ENCODE measurements at places on chromosomes 5 and 9.

- no peak for DNase-seq
These were observed 51.1 kb upstream of the CDKN2AIPNL start for GRCh38 chr5:134462761-134463160.

GRCh38 chr9:112783551-112783954 lies 33.0 kb downstream of the SNX30 start:
- no peak for DNase-seq

GRCh38 chr5:87885758-87886157 lies 382.9 kb downstream of the TMEM161B start:
- no peak for DNase-seq

- DNase-seq: no peak
These were observed 42.6 kb upstream of the SPATA31D4 start for GRCh38 chr9:81885602-81886001.

DNA sequence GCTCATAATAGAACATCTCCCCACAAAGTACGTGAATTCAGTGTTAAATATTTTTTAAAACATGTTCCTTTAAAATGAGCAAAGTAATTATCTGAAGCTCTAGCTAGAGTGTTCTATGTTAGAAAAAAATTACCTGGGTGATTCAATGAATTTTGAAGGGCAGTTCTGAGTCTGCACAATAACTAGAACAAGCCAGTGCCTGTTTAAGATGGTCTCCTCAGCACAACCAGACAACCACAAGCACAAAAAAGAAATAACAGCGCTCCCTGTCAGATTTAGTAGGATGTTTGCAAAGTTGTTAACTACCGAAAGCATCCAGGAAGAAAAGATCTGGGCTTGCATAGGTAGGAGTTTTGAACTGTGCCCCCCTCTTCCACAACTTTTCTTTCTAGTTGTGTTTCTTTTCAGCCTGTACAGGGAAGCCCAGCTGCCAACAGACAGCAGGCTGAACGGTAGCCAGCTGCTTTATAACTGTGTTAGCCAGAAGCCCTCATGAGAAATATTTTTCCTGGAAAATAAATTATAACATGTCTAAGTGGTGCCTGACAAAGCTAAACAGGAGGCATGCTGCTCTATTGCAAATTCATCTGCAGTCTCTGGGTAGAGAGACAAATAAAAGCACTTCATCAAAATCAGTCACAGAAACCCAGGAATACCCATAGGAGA lies 1026.9 kb downstream of the MAT2B start:
- DNase-seq: no peak

DNA sequence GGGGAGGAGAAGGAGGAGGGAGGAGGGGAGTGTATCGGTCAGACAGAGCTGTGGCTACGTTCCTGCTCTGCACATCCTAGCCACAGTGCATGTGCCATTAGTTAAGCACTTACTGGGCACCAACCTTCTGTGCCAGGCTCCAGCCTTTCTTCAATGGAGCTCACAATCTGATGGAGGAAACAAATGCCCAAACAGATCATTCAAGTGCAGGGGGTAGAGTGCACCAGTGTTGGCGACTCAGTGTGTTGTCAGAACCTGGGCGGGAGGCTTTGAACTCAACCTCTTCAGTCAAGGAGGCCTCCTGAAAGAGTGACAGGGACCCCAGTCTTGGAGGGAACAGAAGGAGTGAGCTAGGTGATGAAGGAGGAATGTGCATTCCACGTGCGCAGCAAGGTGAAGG lies 51.9 kb upstream of the SHB start:
- DNase-seq: no peak

DNA sequence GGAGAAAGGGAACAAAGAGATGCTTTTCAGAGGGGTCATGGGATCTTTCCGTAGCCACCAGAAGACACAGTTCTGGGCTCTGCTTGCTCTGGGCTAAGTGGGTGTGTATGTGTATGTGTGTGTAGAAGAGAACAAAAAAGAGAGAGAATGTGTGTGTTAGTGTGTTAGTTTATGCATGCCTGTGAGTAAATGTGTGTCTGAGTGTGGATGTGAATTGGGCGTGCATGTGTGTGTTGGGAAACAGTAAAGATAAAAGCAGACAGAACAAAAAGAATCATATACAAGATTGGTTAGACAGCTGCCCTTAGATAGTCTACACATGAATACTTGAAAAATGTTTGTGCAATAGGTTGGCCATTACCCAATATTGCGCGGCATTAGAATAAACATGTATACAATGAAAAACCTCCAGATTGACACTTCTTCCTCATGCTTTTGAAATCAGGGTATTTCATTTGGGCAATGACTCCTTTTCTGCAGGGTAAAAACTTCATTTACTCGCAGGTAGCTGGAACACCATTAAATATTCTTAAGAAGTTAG lies 36.5 kb upstream of the HSPA9 start:
- no peak for DNase-seq

DNA sequence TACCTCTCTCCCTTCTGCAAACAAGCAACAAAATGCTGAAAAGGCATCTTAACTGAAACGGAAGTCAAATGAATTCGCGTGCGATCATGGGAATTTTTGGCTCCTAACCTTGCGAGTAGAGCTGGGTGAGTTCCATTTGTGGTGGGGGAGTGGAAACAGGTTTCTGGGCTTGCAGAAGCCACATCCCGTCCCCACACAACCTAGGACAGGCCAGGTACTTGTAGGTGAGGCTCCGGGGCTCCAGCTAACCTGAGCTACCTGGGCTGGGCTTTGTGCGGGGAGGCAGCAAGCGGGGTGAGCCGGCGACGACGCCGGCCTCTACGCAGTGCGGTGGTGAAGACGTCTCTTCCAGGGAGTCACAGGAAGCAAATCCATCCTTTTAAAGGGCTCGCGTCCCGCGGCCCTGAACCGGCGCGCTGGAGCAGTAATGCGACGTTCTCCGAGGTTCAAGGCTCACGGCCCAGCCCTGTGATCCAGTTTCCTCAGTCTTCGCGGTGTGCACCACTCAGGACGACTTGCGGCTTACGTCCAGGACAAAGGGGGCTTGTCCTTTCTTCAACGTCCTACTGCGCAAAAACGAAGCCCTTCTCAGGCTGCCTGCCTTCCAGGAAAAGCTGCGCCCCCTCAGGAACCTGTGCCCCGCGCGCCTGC lies 567 bp upstream of the SPIN1 start:
- DNase-seq: peak; percentile 2

GRCh38 chr9:16608906-16609305 lies 261.6 kb downstream of the BNC2 start:
- DNase-seq: no peak

GRCh38 chr5:143200781-143201398 lies 202.6 kb downstream of the NR3C1 start:
- no peak for DNase-seq

GRCh38 chr9:34484678-34485077 lies 26.1 kb downstream of the DNAI1 start:
- no peak for DNase-seq

DNA sequence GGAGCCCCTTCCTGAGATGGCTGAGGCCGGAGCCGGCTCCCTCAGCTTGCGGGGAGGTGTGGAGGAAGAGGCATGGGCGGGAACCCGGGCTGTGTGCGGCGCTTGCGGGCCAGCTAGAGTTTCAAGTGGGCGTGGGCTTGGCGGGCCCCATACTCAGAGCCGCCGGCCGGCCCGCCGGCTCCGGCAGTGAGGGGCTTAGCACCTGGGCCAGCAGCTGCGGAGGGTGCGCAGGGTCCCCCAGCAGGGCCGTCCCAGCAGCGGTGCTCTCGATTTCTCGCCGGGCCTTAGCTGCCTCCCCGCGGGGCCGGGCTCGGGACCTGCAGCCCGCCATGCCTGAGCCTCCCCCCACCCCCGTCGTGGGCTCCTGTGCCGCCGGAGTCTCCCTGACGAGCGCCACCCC lies 67.9 kb upstream of the SLC28A3 start:
- no peak for DNase-seq

- no peak for DNase-seq
These were observed 157.5 kb upstream of the FSTL4 start for GRCh38 chr5:133769842-133770241.

DNA sequence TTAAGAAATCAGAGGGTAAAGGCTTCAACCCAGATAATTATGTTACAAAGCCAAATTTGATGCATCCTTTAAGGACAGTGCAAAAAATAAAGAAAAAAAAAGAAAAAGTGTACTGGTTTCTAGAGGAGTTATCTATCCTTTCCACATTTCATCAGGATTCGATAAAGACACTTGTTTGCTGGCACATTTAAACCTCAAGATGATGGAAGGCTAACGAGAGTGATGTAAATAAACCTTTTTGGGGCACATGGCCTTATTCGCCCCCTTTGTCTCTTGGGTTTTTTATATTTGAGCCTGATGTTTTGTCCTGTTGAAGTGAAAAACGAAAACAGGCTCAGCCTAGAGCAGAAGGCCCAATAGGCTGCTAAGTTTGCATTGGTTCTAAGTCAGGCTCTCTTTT lies 416.5 kb downstream of the TAF11L14 start:
- no peak for DNase-seq

GRCh38 chr5:59744531-59744992 lies 149.0 kb downstream of the PDE4D start:
- no peak for DNase-seq

GRCh38 chr9:131817073-131817472 lies 77.2 kb upstream of the RAPGEF1 start:
- no peak for DNase-seq

DNA sequence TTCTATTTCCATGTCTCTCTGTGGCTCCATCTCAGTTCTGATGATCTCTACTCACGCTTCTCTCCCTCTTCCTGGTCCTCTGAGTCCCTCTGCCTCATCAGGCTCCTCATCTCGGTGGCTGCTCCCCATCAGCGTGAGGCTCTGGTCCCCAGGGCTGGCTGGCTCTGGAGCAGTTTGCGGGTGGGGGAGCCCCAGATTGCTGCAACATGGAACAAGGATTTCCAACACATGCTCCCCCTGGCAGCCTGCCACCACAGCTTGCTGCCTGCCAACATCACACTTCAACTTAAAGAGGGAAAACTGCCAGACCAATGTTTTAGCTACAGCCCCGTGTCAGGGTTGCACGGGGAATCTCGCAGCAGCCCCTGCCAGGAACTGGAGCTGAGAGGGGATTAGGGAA lies 77.2 kb upstream of the NEK6 start:
- no peak for DNase-seq

- no peak for DNase-seq
These were observed 87.6 kb downstream of the ADRB2 start for GRCh38 chr5:148913985-148914431.

GRCh38 chr5:81786496-81786895 lies 35.6 kb upstream of the SSBP2 start:
- no peak for DNase-seq

GRCh38 chr9:96040591-96041461 lies 165.3 kb downstream of the ERCC6L2 start:
- DNase-seq: no peak

- DNase-seq: no peak
These were observed 145.8 kb downstream of the TMEM232 start for GRCh38 chr5:110580625-110581024.

- DNase-seq: no peak
These were observed 35.3 kb downstream of the APTX start for GRCh38 chr9:32965999-32966722.

DNA sequence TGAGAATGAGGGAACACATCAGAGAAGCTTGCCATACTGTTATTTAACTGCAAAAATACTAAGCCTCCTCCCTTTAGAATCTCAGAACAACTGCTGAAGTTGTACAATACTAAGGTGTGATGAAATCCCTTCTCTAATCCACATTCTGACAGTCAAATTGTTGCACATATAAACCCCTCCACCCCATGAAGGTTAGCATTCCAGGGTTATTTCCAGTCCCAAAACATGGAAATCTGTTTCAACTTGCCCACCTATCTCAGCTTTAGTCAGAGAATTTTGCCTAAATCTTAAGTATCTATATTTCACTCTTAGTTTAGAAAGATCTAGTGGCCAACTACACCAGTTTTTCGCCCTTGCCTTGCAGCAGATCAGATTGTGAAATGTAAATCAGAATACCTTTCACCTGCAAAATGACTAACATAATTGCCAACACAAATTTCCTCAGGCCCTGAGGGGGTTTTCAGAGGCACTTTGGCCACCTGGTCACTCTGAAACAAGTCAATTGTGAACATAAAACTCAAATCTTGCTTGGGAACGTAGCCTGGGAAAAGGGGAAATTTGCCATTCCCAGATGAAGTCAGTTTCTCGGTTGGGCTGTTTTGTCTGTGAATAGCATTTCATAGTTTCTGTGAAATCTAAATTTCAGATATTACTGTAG lies 93.9 kb downstream of the EFNA5 start:
- DNase-seq: no peak

DNA sequence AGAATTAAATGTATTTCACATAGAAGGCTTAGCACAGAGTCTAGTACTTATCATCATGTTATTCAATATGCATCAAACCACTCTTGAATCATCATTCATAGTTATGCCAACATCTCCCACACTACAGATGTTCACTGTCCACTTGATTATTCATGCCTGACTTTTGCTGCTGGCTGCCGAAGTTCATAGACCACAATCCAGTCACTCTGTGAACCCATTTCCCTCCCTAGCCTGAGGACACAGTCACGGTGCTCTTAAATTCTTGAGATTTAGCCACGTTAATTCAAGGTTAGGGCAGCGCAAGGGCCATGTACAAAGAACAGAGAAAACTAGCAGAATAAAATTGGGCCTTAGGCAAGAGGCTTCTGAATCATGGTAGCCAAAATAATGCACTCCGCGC lies 32.4 kb downstream of the ABCA1 start:
- DNase-seq: no peak

DNA sequence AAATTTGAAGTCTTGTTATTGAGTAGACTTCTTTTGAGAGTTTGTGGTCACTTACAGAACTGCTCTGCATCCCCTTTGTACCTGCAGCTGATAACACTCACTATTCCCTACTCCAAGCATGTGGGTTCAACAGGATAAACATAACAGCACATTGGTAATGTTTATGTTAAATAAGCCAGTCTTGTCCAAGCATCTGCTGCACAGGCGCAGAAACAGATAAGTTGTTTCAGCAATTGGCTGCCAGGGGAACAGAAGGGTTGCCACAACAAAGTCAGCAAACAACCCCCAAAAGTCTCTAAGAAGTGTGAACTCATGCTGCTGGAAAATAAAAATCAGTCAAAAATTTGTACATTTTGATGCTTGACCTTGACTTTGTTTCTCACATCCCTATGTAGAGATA lies 174.6 kb downstream of the GDNF start:
- DNase-seq: no peak

DNA sequence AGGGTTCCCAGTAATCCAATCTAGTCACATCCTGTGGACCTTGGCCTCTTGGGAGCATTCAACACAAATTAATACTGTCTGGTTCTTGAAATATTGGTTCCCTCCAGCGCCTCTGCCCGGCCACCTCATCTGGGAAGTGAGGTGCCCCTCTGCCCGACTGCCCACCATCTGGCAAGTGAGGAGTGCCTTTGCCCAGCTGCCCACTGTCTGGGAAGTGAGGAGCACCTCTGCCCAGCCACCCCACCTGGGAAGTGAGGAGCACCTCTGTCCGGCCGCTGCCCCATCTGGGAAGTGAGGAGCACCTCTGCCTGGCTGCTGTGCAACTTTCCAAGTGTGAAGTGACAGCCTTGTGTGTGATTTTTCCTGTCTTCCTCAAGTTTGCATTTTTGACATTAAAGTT lies 42.7 kb upstream of the SMIM15 start:
- no peak for DNase-seq

DNA sequence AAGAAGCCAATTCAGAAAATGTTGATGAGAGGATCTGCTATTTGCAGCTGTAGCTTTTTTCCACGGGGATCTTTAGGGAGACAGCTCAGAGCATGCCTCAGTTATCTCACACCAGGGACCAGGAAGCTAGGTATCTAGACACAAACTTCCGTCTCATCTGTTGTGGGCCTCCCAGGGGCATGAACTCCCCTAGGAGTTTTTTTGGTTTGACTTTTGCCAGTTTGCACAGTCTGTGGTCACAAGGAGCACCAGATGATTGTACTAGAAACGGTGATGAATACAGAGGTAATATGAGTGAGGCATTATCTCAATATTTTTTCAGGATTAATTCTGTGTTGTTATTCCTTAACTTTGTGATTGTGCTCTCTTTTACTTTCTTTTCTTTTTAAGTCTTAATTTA lies 533.2 kb upstream of the SEMA6A start:
- DNase-seq: no peak

Data from activated CD4-positive, CD25-positive, alpha-beta regulatory T cell treated with anti-CD3 and anti-CD28 coated beads, Interleukin-2, amount 50 U/mL, for 16 hours (primary cell).